ENCODE measurements at places on chromosomes 7 and 10.
A peak's percentile ranks its signal among the peaks of the same experiment; 100 is the strongest.

DNA sequence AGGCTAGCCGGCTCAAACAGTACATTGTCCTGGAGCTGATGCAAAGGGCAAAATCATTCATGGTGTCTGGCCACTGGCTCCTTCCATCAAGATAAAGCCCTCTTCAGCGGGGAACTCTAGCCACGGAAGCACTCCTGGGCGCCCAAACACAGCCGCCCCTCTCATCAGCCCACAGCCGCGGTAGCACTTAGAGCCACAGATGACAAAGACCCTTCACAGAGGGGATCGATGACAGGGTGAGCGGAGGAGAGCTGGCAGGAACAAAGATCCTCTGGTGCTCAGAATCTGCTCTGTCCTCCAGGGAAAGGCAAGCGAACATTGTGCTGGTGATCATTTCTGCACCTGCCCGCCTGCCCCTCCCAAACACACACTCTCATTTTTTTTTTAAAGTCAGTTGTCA, 222.2 kb upstream of the NRP1 start:
- no peak for DNase-seq

DNA sequence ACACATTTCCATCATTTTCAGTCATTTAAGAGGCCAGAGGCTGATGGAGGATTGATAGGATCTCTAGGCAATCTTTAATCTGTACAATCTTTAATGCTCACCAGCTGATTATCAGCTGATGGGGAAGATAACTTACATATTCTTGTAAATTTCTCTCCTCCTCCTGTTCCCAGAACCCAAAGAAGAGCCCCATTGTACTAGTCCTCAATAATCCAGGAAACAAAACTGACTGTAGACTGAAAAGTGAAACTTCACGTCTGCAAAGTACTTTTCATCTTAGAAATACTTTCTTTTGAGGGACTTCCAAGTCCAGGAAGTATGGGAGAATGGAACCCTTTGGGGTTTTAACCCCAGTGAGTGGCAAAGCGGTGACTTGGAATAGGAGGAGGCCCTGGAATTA, 283.3 kb downstream of the FRMD4A start:
- DNase-seq = no peak

DNA sequence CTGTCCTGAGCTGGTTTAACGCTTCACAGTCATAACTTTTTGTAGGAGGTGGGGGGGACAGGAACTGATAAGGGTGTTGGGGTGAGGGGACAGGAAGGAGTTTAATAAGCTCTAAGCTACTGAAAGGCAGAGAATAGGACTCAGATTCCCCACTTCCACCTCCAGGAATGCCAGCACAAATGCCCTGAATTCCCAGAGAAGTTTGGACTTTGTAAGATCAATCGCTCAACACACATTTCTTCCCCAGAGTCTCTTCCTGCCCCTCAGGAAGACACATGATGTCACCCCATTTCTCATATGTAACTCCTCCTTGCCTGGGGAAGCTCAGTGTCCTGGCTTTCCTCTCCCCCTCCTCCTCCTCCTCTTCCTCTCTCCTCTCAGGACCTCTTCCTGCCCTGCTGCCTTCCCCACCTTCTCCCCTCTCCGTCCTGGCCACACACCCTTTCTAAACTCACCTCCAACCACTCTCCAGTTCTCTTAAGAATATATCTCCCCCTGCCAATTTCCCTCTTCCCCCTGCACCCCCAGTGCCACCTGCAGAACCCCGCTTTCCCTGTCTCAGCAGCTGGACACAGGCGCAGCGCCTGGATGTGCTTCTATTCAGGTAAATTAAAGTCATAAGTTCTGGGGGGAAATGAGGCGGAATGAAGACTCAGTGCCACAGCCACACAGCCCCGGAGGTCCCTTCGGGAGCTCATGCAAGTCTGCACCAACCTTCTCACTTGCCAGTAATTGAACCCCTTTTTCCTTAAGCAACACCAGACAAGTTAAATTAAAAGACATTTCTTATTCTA, 5.3 kb upstream of the LOXL4 start:
- DNase-seq = peak; percentile 33

GRCh38 chr7:1844336-1844950, 174.4 kb downstream of the ELFN1 start:
- DNase-seq = peak; percentile 74

DNA sequence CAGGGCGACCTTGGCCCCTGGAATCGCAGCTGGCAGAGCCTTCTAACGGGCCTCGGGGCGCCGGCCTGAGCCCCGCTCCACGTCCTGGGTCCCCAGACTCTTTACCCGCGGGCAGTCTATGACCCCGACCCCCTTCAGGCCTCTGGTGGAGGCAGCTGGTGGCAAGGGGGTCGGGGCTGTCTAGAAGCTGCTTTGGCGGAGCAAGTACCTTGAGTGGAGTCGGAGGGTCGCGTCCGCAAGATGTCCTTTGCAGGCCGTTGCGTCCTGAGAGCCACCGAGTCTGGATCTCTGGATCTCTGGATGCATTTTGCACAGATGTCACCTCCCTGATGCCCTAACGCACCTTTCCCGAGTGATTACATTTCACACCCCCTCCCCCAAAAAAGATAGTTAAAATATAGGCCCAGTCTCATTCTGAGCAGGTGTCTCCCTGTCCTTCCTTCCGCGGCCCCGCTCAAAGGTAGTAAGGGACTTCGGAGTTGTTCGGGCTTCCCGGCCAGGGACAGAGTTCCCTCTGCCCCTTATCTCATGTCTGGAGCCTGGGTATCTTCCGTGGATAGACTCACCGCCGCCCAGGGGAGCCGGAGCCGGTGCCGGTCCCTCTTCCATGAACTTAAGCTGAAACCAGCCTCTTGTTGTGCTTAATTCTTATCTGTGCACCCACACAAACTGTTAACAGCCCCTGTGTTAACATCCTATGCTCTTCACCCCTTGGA, 457 bp downstream of the ACADSB start:
- DNase-seq = no peak

DNA sequence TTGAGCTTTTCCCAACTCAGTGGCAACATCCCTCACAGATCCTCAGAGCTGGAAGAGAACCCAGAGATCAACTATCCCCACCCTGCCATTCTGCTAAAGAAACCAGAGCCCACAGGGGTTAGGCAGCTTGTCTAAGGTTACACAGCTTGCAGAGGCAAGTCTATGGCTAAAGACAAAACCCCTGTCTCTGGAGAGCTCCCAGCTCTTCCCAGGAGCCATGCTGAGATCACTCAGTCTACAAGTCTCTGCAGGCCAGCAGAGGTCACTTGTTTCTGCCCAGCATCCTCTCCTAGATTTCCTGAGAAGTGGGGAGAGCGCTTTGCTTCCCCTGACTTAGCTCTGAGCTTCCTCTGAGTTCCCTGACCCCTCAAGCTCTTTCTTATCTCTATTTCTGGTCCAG, 28.5 kb upstream of the LOXL4 start:
- DNase-seq = no peak

DNA sequence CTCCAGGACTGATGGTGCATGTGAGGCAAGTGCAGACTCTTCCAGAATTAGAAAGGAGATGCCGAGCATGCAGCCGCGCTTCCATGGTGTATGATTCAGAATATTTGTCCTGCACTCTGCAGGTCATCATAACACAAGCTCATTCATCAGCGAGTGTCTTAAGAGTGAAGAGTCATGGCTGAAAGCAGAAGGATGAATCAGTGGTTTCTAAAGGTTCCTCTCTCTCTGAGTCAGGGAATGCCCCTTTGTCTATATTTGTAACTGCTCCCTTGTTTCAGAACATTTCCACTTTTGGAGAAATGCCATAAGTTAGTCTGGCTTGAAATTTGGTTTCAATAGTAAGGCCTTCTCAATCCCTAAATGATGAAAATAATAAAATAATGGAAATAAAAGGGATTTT, 52.3 kb downstream of the HECW1 start:
- no peak for DNase-seq

DNA sequence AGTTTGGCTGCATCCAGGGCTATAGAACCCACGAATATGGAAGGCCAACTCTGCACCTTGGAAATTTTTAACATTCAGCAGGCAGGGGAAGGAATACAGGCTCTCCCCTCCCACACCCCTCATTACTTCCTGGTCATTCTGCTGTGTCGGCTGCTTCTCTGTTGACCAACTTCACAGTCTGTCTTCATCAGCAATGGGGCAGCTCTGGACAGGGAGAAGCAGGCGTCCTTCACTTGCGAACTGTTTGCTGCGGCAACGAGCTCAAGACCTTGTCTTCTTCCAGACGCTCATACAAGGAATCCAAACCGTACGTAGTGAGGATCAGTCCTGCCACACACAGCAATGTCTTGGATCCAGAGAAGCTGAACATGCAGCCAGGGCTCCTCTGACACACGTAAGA, 192.2 kb downstream of the DIP2C start:
- peak; percentile 41 for DNase-seq

DNA sequence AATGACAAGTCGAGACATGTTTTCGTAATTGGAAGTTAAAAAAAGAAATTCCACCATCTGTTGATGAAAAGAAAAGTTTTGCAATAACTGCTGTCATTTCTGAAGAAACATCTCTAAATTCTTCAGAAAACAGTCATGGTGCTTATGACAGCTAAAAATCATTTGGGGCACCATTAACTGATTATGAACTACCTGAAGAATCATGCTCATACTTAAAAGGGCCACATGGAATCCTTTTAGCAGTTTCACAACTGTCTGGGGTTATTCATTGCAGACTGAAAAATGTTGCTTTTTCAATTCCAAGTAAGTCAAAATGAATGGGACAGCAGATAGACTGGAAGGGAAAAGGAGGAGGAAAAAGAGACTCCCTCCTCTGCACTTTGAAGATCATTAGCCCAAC, 134.2 kb downstream of the CHN2 start:
- DNase-seq = no peak

DNA sequence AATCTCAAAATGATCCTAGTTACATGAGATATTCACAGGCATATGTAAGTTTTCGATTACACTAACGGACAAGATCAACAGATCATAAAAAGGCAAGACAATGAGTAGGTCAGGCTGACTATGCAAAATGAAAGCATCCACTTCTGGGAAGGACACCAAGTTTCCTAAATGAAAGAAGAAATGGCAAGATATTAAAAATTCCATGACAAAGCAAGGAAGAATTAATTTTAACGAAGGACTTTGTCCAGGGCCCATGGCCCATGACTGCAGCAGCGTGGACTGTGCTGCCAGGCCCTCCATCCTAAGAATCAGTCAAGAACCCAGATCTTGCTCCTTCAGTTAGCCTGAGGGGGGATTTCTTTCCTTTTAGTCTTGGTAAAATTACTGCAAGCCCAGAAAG, 182.4 kb upstream of the FRMD4A start:
- no peak for DNase-seq

Data from cardiac septum (tissue), 1 donor.